ENCODE measurements at places on chromosomes 16 and 17.

GRCh38 chr16:57590654-57591085 is 37.8 kb upstream of the ADGRG1 start:
- DNase-seq, result peak; percentile 69

DNA sequence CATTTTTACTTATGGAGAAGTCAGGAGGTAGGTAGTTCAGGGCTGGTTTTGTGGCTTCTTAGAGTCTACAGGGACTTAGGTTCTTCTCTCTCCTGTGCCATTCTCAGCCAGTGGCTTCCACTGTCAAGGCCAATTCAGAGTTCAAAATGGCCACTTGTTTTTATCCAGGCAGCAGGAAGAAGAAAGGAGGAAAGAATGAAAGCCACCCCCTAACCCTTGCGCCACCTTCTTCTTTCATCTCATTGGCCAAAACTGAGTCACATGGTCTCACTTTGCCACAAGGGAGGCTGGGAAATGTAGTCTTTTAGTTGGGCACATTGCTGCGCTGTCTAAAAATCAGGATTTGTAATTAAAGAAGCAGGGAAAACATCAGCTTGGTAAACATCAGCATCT is 60.8 kb upstream of the MED9 start:
- DNase-seq, result peak; percentile 74

- DNase-seq, result peak; percentile 57
These were observed 817 bp downstream of the NDUFAF8 start for GRCh38 chr17:81239714-81240555.

- no peak for DNase-seq
These were observed 18.9 kb downstream of the UNC45B start for GRCh38 chr17:35166526-35166925.

- peak; percentile 69 for DNase-seq
These were observed 6.6 kb upstream of the BMERB1 start for GRCh38 chr16:15427648-15428239.

DNA sequence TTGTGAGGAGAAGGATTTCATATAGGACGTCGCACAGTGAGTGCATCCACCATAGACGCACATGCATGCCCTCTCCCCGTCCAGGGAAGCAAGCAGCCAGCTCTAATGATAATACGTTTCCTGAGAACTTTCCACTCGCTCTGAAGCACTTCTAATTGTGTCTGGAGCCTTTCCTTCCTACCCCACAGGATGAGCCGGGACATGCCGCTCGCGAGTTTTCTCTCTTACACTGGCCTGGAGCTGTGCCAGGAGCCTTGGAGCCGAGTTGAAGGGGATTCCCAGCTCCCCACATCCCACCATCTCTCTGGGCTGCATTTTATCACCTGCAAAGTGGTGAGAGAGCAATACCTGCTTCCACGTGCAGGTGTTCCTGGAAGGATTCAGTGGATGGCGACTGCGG is 368.1 kb downstream of the C16orf95 start:
- no peak for DNase-seq

DNA sequence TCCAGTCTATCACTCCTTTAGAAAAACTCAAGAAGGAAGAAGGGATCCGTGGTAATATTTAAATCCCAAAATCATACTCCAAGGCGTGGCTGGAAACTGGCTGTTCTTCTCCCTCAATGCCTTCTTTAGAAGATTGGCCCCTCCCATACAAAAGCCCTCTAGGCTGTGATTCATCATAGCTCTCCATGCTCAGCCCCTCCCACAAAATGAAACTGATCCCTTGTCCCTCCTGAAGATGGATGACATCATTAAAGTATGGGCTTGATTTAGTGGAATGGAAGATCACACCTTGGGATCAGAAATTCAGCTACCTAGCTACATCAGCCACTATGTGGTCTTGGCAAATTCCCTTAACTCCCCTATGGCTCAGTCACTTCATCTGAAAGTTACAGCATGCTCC is 4.1 kb downstream of the GRIN2A start:
- DNase-seq, result no peak

DNA sequence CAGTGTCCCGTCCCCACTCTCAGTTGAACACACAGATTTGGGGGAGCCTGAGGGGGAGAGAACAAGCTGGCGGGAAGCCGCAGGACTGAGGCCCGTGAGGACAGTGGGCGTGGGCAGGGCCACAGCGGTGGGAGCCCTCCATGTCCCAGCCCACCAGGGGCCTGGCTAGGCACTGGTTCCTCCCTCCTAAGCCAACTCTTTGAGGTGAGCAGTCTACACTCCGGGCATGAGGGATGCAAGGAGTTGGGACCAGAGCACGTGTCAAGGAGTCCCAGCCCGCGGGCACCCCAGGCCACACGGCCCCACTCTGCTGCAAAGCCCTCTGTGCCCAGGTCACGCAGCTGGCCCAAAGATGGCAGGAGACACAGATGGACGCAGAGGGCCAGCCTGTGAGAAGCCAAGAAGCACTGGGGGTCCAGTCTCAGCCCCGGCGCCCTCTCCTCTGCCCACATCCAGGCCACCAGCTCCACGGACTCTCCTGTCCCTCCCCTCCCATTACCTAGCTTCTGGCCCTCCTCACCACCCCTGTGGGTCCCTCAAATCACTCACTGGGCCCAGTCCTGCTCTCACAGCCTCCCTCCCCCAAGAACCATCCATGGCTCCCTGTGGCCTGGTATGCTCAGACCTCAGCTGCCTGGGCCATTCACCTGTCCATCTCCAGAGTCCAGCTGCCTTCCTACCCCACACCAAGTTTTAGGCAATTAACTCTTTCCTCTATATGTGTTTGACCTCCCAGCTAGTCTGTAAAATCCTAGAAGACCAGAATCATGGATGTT is 206.5 kb downstream of the RBFOX3 start:
- DNase-seq, result no peak

DNA sequence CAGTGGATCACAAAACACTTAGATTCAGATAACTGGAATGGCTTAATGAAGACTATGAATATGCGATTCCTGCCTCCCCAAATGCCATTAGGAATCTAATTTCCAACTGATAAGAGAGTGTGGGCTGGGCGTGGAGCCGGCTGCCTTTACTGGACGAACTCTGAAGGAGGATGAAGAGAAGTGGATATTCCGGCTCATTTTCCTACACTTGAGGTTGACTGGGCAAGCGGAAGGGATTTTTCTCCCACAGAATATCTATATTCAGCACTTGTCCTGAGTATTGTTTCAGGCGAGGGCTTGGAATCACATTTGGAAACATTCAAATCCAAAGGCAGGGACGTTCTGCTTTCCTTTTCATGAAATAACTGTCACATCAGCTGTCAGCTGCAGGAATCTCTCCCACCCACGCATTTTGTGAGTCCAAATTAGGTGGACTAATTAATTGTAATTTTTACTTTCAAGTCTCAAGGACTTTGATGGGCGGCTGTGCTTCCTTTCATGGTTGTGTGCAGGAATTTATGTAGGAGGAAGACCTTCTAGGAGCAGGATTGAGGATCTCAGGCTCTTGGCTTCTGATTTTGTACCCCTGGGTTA is 138.5 kb downstream of the PITPNC1 start:
- DNase-seq, result no peak

DNA sequence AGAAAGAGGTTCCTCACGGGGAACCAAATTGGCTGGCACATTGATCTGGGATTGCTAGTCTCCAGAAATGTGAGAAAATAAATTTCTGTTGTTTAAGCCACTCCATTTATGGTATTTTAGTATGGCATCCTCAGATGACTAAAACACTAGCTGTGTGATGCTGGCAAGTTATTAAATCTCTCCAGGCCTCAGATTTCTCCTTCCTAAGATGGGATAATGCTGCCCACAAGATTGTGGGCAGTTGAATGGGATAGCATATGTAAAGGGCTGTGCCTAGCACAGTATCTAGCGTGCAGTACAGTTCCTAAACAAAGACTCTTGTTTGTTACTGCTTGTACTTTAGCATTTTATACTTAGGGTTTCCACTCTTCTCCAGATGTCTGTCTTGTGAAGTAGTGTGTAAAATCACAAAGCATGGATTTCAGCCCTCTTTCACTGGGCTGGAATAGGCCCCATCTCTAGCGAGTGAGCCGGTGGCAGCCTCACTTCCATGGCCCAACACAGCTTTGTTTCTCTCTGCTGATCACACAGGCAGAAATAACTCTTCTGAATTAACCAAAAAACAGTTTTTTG is 38.2 kb upstream of the PHAF1 start:
- DNase-seq, result no peak

DNA sequence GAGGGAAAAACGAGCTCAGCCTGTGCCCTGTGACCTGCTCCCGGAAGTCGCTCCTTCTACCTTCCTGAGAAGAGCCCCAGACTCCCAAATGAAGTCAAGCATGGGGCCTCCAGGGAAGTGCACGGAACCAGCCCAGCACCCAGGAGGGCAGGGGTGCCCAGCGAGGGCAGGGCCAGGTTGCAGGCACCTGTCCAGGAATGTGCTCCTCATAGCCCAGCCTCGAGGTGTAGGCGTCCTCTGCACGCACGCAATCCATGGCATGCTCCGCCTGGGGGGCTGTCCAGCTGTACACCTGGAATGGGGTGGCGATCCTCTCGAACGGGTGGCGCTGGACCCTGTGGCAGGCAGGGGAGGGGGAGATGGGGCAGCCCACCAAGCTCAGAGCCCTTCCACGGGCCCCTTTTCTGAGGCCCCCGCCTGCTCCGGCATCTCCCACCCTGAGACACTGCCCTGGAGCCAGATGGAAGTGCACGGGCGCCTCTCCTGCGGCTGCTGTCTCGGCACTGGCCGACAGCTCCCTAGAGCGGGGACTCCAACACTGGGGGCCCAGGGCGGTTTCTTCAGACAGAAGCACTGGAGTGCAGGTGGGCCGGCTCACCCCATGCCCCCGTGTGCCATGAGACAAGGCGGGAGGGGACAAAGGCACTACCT is 10.9 kb downstream of the CLUH start:
- no peak for DNase-seq

- DNase-seq, result no peak
These were observed 1.9 kb downstream of the CMC2 start for GRCh38 chr16:81004646-81005353.

DNA sequence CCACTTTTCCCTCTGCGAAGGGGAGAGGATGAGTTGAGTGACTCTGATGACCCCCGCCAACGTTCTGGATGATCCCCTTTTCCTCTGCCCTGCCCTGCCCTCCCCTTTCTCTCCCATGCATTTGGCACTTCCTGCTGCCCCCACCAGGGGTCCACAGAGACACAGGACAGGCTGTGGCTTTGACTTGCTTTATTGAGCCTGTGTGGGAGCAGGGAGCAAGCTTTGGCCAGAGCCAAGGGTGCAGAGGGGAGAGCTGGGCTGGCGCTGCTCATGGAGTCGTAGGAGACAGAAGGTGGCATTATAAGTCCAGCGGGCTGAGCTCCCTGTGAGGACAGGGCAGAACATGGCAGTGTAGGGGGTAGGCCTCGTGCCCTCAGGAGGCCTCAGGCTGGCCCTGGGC is 1.6 kb downstream of the PPY start:
- peak; percentile 64 for DNase-seq

GRCh38 chr17:58231641-58232040 is 6.7 kb upstream of the LPO start:
- no peak for DNase-seq

GRCh38 chr17:40317345-40317873 is 8.4 kb downstream of the RARA start:
- DNase-seq, result peak; percentile 82

GRCh38 chr17:80163336-80163735 is 6.5 kb upstream of the CARD14 start:
- DNase-seq, result no peak

- DNase-seq, result no peak
These were observed 5.8 kb downstream of the PIPOX start for GRCh38 chr17:29048440-29049368.

DNA sequence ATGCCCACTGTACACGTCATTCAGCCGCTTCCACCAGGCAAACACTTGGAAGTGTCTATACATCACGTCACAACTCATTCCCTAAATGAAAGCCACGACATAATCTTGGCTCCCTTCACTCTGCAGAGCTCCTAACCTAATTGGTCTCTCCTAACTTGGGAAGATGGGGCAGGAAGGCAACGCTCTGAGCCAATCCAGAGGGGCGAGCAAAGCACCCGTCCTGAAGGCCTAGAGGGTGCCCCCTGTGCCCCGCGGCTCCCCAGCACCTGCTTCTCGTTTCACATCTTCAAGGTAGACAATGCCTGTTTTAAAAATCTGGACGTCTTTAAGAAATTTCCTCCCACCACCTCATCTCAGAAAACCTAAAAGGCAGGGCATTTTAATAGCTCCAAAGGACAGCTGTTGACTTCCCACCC is 1.0 kb downstream of the CSNK2A2 start:
- DNase-seq, result peak; percentile 26

- no peak for DNase-seq
These were observed 8.6 kb downstream of the P2RX1 start for GRCh38 chr17:3907483-3908216.

GRCh38 chr17:31328160-31328535 is 6.7 kb upstream of the EVI2A start:
- no peak for DNase-seq
